ENCODE measurements at places on chromosomes 7 and 10.

GRCh38 chr10:104922810-104923209 is 281.7 kb downstream of the SORCS3 start:
- no peak for DNase-seq

DNA sequence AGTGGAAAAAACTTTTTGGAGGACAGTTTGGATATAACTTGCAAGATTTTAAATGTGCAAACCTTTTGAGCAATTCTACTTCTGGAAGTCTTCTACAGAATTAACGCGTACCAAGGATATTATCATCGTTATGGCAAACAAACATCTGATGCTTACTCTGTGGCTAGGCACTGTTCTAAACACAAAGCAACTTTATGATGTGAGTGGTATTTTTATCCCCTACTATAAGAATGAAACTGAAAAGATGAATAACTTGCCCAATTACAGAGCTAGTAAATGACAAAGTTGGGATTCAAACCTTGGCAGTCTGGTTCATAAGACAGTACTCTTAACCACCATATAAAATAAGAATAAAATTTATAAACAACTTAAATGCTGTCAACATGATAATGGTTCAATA is 15.8 kb downstream of the ASZ1 start:
- no peak for DNase-seq

DNA sequence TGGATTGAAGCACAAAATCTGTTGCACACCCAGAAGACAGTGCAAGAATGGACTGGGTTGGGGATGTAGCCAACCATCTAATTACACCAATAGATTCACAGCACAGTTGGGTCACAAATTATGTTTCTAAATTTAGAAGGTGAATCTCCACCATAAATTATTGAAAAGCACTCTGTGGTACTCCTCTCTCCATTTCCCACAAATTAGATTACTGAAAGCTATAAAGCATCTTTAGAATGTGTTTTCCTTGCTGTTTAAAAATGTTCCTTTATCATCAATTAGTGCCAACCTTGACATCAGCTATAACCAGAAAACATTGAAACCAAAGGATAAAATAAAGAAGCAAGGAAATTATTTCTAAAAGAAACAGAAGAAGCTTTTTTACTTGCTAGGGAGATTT is 39.9 kb upstream of the HDAC9 start:
- no peak for DNase-seq

GRCh38 chr10:44607116-44607515 is 222.2 kb upstream of the CXCL12 start:
- no peak for DNase-seq

- no peak for DNase-seq
These were observed 4.5 kb downstream of the AKR1E2 start for GRCh38 chr10:4830551-4830950.

DNA sequence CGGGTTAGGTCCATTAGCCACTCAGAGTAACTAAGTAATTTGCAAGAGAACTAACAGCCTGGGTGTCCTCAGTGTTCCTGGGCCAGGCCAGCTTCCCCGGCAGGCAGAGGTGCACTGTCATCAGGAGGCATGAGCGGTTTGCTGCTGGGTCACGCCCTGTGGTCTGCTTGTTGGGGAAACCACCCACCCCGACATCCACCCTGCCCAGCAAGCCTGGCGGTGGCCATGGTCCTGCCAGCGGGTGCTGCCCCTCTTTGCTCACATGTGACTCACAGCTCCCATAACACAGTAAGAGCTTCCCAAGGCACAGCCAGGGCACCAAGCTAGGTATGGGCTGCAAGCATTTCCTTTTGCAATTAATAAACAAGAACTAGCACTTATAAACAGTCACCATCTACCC is 75.9 kb downstream of the RGS10 start:
- no peak for DNase-seq

- no peak for DNase-seq
These were observed 25.3 kb upstream of the NUDCD3 start for GRCh38 chr7:44515590-44516268.

DNA sequence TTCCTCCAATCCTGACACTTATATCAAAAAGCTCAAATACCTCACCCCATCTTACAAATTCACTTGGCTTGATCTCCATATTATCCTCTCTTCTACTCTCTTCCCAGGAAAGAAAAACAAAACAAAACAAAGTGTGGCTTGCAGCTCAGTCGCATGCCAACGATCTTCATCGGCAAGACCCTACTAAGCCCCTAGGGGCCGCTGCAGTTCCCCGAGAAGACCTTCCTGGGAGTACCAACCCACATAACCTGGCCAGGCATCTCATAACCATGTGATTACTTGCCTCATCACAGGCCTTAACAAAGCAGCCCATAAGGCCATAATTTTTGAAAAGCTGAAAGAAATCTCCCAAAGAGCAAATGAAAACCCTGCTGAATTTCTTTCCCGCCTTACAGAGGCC is 103.7 kb downstream of the ZNF92 start:
- no peak for DNase-seq

DNA sequence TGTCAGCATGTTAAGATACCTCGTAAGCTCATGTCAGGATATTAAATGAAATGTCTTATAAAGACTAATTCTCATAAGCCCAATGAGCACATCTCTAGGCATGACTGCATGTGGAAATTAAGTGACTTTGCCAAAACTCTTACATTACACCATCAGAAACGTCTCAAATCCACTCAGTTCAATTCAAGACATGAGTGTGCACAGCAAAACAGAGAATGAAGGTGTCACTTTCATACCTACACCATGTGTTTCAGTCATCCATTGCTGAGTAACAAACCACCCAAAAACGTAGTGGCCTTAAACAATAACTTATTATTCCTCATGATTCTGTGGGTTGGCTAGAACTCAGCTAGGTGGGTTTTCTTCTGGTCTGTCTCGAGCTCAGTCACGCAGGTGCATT is 99.8 kb downstream of the ATE1 start:
- no peak for DNase-seq

DNA sequence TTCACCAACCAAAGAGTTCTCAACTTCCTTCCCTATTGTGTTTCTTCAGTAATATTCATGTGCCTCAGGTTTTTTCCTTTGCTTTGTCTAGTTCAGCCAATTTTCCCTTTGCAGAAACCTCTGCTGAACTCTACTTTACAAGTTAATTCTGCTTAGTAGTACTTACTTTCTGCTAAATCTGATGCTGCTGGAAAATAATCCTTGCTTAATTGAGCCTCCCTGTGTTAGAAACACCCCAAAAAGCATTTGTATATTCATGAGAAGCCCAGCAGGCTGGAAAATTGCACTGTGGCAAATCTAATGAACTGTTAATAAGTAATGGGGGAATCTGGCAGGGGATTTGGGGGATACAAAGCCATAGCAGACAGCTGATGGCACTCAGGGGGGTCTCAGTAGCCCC is 78.5 kb downstream of the CDCA7L start:
- DNase-seq: no peak

DNA sequence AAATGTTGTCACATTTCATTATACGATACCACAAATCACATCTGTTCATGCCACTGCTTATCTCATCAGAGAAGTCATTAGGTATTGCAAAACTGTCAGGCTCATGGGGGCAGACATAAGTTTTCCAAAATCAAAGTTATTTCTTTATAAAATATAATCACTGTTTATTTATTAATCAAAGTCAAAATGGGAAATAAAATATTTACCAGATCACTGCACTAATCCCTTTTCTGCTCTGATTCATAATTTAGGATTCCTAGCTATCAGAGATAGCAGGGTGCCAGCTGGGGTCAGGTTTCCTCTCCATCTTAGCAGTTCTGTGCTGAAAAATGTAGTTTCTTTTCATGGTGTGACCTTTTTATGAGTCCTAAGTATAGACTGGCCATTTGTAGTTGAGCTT is 117.7 kb upstream of the LANCL2 start:
- no peak for DNase-seq

- DNase-seq: no peak
These were observed 23.7 kb downstream of the ATAD1 start for GRCh38 chr10:87794285-87794684.

DNA sequence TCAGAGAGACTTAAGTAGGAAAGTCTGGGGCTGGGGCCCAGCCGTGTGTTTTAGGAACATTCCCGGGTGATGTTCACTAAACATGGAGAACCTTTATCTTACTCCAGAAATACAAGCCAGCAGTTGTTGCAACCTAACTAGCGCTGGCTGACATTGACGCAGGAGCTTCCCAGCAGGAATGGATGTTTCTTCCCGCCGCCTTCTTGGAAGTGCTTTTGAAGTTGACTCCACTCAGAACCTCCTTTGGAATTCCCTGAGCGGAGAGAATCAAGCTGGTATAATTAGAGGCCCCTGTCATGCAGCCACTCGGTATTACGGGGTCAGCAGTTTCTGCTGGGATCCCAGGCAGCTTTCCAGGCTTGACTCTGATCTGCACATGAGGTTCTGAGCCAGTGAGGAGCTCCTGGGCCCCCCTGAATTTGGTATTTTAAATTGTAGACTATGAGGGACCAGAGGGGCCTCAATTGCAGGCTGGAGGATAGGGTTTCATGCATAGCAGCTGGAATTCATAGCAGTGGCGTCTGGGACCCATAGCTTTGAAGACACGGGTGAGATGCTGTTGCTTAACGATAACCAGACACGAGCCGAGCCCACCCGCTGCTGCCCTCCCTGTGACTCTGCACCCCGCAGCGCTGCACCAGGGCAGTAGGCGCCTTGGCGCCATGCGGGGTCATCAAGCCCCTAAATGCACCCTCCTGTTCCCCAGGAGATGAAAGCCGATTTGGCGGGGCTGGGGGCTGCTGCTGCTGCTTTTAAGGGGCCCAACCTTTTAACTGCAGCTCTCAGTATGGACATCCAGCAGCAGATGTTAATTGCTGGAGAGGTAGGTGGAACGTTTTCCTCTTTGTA is 61.8 kb downstream of the EEPD1 start:
- DNase-seq: no peak

DNA sequence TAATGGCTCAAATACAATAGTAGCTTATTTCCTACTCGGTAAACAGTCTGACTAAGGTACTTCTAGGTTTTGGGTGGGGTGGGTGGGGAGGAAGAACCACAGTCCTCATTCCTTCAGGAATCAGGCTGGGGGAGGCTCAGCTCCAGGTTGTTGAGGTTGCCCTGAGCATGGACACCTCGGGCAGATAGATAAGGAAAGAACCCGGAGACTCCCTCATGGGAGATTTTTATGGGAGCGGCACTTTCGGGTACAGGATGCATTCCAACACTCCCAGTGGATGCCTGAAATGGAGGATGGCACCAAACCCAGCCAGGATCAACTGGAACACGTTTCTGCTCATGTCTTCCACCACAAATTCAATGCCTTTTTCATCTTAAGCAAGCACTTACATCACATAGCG is 5.5 kb upstream of the GSDME start:
- DNase-seq: no peak

DNA sequence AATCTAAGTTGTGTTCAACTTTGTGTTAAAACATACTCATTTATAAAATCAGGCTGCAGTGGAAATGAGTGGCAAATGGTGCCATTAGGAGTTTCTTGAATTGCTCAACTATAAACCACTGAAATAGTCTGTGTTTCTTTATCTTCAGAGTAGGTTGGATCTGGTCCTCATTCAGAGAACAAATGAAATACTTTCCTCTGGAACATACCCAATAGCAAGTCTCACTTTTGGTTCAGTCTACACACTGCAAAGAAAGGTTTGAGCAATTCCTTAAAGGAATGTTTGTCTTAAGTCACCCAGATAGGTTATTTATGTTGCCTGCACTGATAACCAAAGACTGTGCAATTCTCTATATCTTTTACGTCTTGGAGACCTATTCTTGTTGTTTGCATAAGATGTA is 62.5 kb downstream of the ABCB4 start:
- no peak for DNase-seq

GRCh38 chr7:36082910-36083309 is 70.1 kb upstream of the EEPD1 start:
- DNase-seq: no peak

GRCh38 chr10:5523796-5524574 is 776 bp upstream of the CALML3 start:
- no peak for DNase-seq

GRCh38 chr10:88920986-88921593 is 31.5 kb downstream of the ACTA2 start:
- no peak for DNase-seq

DNA sequence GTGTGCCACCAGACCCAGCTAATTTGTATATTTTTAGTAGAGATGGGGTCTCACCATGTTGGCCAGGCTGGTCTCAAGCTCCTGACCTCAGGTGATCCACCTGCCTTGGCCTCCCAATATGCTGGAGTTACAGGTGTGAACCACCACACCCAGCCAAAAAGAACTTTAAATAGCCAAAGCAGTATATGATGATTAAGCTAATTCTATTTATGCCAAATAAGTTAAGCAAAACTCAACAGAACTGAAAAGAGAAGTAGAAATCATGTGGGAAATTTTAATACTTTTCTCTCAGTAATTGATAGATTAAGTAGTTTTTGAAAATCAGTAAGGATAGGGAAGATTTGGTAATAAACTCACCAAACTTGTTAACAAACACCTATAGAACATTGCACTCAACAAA is 24.5 kb upstream of the RHEB start:
- DNase-seq: no peak

GRCh38 chr7:148447221-148447849 is 143.2 kb upstream of the C7orf33 start:
- DNase-seq: no peak

DNA sequence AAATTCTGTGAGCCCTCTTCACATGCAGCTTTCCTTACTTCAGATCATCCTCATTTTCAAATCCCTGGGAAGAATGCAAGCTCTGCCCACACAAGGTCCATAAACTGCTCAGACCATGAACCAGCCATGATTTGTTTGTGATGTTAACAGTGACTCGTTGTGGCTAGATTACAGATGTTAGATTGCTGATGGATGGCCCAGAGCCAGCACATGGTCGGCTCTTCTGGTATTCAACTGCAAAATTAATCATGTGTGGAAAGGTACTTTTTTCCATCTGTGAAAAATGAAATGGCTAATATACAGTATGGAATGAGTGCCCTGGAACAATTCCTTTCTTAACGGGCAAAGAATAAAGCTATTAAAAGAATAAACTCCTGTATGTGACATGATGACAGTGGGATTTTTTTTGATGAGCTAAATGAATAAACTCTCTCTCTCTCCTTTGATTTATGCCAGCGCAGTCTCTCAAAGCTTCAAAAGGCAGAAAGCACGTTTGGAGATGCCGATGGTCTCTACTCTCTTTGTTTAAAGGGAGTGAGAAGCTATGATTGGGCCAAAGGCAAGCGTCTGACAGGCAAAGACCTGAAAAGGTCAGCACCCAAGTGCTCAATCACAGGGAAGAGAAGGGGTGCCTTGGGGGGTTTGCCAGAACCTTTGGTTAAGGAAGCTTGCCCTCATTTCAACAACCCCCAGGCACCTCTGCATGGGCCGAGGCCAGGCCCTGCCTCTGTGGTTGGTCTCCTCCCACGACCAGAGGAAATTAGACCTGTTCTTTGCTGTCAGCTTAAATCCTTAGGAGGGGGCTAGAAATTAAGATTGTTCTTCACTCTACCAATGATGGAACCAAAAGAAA is 444.0 kb upstream of the NFE2L3 start:
- no peak for DNase-seq

DNA sequence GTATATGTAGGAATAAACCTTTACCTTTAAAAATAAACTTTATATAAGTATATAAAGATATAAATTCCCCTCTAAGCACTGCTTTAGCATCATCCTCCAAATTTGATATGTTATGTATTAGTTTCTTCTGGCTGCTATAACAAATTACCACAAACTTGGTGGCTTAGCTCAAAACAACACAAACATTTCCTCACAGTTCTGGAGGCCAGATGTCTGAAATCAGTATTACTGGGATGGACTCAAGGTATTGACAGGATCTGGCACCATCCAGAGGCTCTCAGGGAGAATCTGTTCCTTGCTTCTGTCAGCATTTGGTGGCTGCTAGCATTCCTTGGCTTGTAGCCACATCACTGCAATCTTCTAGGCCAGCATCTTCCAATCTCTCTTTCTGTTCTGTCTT is 6.7 kb upstream of the SCRN1 start:
- DNase-seq: no peak

- no peak for DNase-seq
These were observed 136.2 kb downstream of the PRPF18 start for GRCh38 chr10:13722747-13723653.
